Activated CD4-positive, alpha-beta T cell treated with anti-CD3 and anti-CD28 coated beads for 24 hours (primary cell): ENCODE measurements at places on chromosomes 16 and 17.

- no peak for DNase-seq
These were observed 9.6 kb downstream of the ZNF205 start for GRCh38 chr16:3121851-3122467.

DNA sequence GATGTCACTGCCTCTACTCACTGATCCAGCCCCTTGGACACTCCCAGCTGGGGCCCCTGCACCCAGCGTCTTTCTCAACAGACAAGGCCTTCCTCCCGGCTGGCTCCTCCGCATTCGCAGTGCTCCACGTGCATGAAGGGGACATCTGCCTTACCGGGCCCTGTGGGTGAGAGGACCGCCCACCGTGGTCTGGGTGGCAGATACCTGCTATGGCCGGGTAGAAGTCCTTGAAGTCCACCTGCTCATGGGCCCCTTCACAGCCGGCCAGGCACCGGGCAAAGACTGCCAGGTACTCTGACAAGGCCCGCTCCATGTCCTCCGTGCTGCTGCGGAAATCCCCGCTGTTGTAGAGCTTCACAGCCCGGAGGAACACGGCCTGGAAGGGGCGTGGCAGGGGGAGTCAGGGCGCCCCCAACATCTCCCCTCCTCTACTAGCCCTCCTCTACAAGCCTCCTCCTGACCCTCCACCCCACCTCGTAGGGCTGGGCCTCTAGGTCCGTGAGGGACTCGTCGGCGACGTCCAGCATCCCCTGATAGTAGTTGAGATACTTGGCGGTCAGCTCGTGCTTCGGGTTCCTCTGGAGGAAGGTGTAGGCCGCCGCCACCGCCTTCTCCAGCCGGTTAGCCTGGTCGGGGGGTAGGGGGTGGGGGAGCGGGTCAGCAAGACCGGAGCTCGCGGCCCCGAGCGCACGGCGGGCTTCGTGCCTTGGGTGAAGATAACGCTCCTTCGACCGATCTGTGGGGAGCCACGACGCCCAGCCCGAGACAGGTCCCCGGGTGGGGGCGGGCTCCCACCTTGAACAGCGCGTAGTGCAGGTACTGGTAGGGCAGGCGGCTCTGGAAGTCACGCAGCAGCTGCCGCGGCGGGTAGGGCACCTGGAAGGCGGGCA lies 845 bp downstream of the P3H4 start:
- no peak for DNase-seq

DNA sequence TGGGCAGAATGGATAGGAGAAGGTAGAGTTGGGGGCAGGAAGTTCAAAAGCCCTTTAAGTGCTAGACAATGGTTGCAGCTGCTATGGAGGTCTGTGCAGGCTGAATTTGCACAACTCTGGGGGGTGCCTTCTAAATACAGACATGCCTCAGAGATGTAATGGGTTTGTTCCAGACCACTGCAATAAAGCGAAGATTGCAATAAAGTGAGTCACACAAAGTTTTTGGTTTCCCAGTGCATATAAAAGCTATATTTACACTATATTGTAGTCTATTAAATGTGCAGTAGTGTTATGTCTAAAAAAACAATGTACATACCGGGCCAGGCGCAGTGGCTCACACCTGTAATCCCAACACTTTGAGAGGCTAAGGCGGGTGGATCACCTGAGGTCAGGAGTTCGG lies 60.5 kb upstream of the MYOCD start:
- no peak for DNase-seq

DNA sequence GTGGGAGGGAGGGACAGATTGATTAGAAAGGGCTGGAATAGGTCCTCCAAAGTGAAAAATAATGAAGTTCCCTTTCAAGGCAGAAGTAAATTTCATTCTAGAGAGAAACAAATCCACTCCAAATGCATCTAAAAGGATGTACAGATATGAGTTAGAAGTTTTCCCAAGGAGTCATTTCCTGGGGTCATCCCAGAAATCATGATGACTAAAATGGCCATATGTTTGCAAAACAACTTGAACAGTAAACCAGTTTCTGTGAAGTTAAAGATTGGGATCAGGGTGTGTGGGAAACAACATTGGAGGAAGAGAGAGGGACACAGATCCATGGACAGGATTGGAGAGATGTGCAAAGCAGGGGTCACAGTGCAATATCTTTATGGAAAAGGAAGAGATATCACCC lies 32.5 kb upstream of the ARHGAP44 start:
- DNase-seq, result no peak

DNA sequence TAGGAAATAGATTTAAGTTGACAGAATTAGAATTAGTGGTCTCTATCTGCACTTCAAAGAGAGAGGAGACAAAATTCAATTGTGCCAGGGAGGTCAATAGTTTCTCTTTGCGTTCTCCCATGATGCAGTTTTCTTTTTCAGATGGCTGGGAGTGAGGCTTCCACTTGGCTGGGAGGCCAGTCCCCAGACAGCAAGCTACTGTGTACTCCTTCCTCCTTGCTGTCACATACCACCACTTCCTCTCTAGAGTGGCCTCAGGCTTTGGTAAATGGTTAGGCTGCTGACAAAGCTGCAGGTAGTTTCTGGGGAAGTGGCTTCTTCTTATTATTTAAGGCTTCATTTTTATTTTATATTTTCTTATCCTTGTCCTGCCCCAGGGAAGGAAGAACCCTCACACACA lies 106.2 kb upstream of the HS3ST4 start:
- no peak for DNase-seq

DNA sequence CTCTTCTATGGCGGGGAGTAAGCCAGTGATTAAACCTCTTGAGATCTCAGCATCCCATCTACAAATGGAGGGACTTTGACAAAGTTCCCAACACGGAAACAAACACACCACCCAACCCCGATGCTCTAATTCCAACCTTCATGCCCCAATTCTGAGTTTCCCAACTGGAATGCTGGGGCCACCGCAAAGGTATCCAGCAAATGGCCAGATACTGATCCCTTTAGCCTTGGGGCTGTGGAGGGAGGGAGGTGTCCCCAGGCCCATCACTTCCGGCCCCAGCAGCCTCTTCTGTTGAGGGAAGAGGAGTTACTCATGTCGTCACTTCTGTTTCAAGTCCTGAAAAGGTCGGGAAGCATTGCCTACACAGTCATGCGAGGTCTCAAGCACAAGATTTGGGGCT lies 154.8 kb upstream of the RPH3AL start:
- DNase-seq, result no peak

DNA sequence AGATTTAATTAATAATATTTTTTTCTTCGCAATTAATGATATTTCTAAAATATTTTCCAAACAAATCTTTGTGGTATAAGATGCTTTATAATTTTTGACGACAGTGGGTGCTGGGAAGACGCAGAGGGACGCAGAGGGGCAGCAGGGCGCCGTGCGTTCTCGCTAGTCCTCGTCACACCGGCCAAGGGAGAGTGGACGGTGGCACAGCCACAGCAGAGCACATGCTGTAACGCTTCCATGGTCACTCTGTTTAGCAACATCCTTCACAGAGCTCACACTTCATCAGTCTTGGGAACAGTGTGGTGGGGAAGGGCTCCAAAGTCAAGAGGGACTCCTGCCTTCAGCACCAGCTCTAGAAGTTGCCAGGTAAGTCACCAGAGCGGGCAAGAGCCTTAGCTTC lies 60.4 kb downstream of the NDEL1 start:
- DNase-seq, result no peak

GRCh38 chr17:4233668-4234258 lies 30.0 kb downstream of the ANKFY1 start:
- no peak for DNase-seq

DNA sequence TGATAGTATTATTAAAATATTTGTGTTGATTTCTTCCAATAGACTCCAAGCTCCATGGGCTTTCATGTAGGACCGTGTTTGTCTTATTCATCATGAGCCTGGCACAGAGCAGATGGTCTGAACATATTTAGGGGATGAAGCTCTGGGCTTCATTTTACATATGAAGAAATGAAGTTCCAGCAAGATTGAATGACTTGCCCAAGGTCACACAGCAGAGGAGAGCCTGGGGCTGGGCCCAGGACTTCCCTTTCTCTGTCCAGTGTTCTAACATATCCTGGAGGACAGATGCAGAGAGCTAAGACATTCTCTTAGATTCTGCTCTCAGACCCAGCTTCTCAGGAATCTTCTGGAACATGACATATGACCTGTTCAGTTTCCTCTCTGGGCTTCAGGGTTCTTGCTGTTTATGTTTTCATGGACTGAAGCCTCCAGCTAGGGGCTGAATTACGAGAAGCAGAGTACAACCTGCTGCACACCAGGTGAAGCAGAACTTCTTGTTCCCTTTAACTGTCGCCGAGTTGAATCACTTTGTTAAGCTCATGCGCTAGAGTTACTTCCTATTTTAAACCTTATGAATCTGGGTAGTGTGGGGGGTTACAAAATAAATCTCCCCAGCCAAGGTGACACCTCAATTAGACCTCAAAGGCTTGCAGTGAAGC lies 53.6 kb downstream of the GPRC5B start:
- no peak for DNase-seq

DNA sequence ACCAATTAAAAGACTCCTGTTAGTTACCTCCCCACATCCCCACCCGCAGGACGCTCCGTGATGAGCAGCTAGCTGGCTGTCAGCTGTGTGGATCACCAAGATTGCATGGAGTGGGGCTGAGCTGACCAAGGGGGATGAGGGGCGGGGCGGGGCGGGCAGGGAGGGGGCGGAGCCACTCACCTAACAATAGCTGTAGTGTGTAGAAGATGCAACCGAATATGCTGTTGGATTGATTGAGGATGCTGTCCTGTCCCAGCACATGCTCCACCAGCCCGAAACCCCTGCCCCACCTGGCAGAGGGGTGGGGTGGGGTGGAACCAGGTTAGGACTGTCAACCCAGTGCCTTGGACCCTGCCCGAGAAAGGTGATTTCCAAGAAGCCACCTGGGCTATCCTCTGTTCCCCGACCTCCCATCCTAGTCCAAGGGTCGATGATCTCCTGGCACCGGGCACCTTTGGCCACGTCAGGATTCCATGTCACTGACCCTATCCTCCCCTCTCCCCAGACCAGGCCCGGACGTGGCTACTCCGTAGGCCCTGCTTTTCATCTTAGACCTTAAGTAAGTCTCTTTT lies 1.4 kb downstream of the VKORC1 start:
- no peak for DNase-seq

- no peak for DNase-seq
These were observed 1.8 kb downstream of the ATP2A3 start for GRCh38 chr17:3962217-3962964.

DNA sequence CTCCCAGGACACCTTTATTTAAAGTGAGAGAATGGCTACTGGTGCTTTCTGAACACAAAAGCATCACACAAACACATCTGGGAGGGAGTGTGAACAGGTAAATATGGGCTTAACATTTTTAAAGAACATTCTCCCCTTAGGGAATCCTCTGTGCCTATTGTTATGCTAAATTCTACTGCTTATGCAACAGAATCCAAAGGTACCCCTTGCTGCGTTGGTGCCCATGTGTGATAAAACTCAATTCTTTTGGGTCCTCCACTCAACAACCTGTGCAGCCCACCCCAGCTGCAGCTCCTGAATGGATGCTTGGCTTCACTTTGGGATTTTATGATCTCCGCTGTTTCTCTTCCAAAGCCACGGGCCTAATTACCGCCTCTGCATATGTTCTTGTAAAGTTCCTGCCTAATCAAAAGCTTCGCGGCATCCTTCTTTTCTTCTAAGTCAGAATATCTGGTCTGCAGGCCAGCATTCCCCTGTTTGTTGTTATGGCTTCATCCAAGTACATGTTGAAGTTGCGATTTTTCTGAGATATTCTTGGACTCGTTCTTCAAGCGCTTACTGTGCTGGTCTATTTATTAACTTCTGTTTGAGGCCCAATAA lies 23.9 kb downstream of the RHBDL3 start:
- DNase-seq, result no peak

DNA sequence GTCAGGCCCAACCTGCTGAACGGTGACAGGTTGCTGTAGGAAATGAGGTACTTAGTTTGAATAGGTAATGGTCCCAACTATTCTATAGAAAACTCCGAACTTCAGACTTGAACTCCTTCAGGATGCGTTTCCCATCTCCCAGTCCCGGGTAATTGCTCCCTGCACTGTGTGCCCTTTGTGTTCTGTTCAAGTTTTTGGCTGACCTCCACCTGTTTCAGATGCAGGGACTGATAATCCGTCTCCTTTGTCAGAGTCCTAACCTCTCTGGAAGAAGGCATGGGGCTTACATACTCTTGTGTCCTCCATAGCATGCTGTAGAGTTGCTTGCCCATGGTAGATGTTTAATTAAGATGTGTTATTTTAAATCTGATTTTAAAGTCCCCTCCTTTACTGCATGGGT lies 350.5 kb downstream of the UTP18 start:
- no peak for DNase-seq

GRCh38 chr17:78234261-78234865 lies 2.9 kb downstream of the TMEM235 start:
- no peak for DNase-seq

DNA sequence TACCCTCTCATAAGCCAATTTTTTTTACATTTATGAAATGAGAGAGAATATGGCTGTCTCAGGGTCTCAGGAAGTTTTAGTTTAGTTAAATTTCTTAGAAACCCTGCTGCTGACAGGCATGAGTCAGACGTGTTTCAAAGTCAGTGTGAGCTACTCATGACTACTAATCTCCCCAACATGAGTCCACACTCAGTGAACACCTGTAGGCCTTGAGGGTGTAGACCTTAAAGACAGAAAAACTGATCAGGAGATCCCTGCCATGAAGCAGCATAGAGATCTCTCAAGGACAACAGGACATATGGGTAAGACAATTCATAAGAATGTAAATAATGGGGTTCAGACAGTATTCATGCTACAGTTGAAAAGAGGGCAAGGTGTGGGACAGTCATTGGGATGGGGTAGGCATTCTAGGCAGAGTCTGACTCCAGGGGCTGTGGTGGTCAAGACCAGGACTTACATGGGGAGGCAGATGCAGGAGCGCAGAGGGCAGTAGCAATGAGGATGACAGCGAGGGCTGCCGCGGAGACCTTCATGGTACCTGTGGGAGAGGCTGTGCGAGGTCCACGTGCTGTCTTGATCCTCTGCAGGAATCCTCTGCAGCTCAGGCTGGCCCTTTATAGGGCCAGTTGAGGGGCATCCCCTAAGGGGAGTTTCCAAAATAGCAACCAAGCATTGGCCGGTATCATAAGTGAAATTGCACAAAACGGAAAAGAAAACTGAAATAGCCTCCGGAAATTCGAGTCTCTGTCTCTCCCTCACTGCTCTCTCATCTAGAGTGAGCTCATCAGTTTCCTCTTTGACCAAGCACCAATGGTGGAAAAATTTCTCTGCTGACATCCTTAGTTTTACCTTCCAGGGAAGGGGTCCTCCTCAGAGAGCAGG lies at the start of gene CCL5:
TSS of gene CCL5 (minus strand) at position 588 of the 882 bp plus-strand sequence.
- no peak for DNase-seq

GRCh38 chr17:17225901-17226300 lies 11.1 kb downstream of the FLCN start:
- DNase-seq, result no peak

- DNase-seq, result no peak
These were observed 3.6 kb downstream of the KCNJ2 start for GRCh38 chr17:70172923-70173322.

GRCh38 chr17:35088881-35089585 lies 25.5 kb upstream of the RFFL start:
- peak; percentile 83 for DNase-seq

GRCh38 chr16:58336332-58337089 lies 41.7 kb upstream of the PRSS54 start:
- DNase-seq, result peak; percentile 82
